ENCODE measurements at places on chromosomes 16 and 17.

- no peak for DNase-seq
These were observed 27.8 kb downstream of the ACSM1 start for GRCh38 chr16:20669679-20670078.

DNA sequence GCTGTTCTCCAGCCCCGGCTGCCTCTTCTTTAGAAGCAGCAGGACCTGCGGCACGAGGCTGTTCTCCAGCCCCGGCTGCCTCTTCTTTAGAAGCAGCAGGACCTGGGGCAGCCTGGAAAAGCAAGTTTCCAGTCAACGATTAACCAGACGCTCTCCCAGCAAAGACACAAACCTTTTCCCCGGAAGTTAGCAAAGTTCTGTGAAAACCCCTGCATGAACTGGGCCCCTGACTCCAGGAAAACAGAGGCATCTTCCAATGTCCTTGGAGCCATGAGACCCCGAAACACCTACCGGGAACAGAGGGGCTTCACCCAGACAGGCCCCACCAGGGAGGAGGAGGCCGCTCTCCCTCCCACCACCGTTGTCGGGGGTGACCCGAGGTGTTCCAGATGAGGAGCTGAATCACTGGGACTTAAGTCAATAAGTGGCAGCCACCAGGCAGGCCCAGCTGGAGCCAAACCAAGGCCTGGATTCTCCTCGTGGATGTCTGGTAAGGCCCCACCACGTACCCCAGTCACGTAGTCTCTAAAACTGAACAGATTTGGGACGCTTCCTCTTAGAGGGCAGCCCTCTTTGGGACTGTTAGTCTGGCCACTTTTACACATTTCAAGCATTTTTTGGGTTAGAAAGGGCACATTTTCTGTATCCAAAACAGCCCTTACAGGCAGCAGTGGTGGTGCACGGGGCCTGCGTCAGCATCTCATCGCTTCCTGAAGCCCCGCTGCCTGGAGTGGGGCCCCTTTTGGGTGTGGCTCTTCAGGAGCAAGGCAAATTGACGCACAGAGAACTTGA lies at the start of gene RPH3AL:
Gene RPH3AL, minus strand, starts transcription at position 387 of the 792 bp plus-strand sequence. CDS start 25,264 bp downstream, outside the sequence.
- no peak for DNase-seq

GRCh38 chr16:1792836-1793577 lies 498 bp downstream of the IGFALS start:
- DNase-seq: no peak

GRCh38 chr17:50218771-50219315 lies 17.4 kb upstream of the COL1A1 start:
- DNase-seq: peak; percentile 18

DNA sequence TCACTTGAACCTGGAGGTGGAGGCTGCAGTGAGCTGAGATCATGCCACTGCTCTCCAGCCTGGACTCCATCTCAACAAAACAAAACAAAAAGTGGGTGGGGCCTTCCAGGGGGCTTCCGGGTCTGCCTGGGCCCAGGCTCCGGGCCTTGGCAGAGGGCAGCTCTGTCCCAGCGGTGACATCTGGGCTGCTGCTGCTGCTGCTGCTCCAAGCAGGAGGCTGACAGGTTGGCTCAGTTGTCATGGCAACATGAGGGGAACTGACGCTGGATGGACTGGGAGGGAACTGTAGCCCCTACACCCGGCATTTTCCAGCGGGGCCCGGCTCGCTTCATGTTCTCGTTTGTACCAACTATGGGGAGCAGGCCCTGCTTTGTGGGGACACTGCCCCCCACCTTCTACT lies 4.0 kb downstream of the BAIAP3 start:
- no peak for DNase-seq

GRCh38 chr16:14497245-14498082 lies 132.6 kb downstream of the PARN start:
- no peak for DNase-seq

DNA sequence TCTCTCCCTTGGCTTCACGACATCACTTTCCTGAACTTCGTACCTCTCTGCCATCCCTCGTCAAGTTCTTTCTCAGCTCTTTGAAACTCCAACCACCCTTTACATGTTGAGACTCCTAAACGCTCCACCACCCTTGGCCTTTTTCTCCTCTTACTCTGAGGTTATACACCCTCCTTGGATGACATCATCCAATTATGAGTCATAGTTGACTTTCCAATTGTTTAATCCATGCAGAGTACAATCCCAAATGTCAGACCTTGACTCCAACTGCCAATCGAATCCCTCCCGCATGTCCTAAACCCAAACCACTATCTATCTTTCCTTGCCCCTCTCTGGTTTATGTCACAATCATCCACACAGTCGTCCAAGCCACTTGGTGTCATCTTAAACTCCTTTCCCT lies 18.4 kb upstream of the C16orf82 start:
- no peak for DNase-seq

- peak; percentile 36 for DNase-seq
These were observed 1.3 kb downstream of the SLC2A4 start for GRCh38 chr17:7282752-7283321.

DNA sequence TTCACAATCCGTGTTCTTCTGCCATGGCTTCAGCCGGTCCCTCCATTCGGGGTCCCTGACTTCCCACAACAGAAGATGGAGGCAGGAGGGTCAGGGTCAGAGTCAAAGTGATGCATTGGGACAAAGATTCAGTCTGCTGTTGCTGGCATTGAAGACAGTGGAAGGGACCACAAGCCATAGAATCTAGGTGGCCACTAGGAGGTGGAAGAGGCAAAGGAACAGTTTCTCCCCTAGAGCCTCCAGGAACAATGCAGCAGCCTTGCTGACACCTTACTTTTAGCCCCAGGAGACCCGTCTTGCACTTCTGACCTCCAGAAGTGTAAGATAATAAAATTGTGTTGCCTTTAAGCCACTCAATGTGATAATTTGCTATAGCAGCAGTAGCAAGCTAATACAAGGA lies 55.9 kb downstream of the MFSD11 start:
- peak; percentile 40 for DNase-seq

- DNase-seq: no peak
These were observed 100.7 kb downstream of the CYLD start for GRCh38 chr16:50842589-50842988.

DNA sequence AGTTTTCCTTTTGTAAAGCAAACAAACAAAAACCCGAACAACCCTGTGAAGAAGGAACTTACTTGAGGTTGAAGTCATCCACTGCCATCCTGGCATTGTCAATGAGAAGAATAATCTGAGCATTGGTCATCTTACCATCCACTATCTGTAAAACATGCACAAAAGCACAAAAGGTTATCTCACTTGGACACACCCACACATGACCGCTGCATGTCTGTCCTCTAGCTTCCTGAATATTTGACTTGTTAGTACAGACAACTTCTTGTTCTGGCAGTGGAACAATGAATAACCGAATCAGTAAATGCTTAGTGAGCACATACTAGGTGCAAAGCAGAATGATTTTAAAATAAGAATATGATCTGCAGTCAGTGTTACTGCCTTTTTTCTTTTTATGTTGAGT lies 6.1 kb downstream of the KRT23 start:
- no peak for DNase-seq

DNA sequence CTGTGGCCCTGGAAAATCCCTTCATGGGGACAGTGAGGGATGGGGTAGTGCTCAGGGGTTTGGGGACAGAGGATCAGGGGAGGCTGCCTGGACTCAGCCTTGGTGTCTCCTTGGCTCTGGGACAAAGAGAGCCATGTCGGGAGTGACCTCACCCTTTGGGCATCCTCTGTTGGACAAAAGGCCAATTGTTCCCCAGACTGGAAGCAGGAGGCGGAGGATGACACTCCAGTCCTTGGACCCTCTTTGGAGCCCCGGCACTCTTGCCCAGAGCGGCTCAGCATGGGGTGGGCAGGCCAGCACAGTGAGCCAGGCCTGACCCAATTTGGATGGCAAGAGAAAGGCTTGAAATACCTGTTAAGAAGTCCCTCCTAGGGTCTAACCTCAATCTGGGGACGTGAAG lies 39.4 kb upstream of the PHB1 start:
- DNase-seq: no peak

DNA sequence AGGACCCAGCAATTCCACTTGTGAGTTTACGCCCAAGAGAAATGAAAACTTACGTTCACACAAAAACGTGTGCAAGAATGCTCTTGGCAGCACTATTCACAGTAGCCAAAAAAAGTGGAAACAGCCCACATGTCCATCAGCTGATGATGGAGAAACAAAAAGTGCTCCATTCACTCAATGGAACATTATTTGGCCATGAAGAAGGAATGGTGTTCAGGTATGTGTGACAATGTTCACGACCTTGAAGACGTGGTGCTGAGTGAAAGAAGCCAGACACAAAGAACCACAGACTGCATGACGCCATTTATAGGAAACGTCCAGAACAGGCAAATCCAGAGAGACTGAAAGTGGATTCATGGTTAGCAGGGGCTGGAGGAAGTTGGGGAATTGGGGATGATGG lies 84.9 kb downstream of the ZDHHC7 start:
- no peak for DNase-seq

DNA sequence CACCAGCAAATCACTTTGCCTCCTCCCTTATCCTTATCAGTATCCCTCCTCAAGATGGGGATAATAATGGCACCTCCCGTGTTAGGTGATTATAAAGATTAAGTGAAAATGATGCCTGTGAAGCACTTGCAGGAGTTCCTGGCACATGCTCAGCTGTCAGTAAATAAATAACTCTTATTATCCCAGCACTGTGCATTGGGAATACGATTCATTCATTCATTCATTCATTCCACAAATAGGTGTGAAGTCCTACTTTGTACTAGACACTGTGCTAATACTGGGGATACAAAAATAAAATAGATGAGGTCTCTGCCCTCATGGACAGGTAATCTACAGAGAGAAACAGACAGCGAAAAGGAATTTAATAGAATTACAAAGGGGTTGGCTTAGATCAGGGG lies 2.0 kb downstream of the XYLT2 start:
- peak; percentile 1 for DNase-seq

DNA sequence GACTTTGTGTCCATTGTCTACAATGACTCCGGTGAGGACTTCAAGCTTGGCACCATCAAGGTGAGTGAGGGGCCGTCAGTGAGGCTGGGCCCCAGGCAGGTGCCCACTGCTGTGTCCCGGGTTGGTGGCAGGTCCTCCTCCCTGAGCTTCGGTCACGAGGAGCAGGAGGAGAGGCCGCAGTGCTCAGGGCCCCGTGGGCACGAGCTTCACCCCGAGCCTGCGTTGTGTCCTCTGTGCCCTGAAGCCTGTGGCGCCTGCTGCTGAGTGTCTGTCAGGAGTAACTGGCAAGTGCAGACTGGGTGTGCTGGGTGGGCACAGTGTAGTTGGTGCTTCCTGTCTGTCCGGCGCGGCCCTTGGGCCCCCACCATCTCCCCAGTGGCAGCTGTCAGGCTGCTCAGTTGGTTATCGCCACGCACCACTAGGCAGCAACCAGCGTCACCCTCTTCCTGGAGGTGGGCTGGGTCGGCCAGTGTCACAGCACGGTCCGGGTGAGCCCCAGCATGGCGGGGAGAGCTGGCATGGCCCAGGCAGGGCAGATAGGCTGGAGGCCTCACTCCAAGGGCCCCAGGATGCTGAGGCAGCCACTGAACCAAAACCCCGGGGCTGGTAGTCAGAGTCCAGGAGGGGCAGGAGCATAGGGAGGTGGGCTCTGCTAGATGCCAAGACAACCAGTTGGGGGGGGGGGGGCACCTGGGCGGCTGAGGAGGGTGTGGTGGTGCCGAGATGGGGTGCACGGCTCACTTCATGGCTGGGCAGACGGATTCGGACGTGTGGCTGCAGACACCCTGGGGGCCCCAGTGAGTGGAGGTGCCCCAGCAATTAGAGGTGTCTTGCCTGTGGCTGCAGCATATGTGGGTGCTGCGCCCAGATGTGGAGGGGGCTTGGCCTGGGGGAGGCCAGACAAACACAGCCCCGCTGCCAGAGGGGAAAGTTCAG lies 39.3 kb downstream of the TSC2 start:
- DNase-seq: no peak

DNA sequence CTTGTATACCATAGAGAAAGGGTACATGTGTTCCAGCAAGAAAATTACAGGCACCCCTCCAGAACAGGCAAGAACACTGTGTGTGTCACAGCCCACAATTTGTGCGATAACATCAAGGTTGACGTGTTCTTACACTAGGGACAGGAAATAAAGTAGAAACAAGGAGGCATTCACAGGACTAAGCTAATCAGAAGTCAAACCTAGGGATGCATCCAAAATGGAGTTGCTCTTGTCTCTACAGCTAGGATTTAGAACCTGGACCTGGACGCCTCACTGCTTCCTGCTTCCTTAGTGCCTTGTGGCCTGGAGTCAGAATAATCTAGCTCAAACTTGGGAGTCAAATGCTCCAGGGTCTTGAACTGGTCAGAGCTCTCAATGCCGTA lies 41.3 kb downstream of the GINS3 start:
- DNase-seq: no peak

All from GM20000 (cell line).